ENCODE measurements at places on chromosomes 6 and 20.

DNA sequence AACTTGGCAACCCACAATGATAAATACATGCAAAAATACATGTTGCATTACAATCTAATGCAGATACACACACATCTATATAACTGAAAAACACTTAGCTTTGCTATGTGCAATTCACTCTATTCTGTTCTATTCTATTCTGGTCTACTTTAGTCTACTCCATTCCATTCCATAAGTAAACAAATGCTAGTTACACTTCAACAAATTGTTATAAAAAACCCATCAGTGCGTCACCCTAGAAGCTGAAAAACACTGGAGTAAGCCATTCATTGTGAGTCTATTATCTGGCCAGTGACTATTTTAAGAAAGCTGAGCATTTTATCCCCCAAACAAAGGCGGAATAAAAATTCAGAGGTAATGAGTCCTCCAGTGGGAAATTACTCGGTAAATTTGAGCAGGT, 315.7 kb upstream of the EPHA7 start:
- no peak for DNase-seq

DNA sequence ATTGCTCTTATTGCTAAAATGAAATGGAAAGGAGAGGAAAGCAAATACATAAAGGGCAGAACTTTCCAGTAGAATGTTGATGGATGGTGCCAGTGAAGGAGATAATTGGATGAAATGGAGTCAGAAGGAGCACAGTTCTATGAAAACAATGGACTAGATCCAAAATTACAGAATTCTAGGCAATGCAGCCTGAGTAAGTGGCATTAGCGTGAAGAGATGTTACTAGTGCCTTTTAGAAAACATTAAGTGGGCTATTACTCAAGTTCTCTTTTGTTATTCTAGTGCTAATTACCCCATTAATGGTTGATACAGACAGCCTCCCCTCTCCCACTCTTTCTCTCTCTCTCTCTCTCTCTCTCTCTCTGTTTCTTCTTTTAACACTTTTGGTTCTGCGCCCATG, 209.5 kb upstream of the RGS17 start:
- no peak for DNase-seq

DNA sequence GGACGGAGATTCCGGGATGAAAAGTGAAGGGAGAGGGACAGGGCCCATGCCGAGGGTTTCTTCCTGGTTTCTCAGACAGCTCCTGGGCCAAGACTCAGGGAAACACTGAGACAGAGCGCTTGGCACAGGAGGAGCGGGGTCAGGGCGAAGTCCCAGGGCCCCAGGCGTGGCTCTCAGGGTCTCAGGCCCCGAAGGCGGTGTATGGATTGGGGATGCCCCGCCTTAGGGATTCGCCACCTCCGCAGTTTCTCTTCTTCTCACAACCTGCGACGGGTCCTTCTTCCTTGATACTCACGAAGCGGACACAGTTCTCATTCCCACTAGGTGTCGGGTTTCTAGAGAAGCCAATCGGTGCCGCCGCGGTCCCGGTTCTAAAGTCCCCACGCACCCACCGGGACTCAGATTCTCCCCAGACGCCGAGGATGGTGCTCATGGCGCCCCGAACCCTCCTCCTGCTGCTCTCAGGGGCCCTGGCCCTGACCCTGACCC, 55.0 kb upstream of the HLA-A start:
- DNase-seq, result no peak

- no peak for DNase-seq
These were observed 16.1 kb upstream of the HFE start for GRCh38 chr6:26071135-26071534.

GRCh38 chr20:5044075-5044620, 42.8 kb upstream of the SLC23A2 start:
- no peak for DNase-seq

DNA sequence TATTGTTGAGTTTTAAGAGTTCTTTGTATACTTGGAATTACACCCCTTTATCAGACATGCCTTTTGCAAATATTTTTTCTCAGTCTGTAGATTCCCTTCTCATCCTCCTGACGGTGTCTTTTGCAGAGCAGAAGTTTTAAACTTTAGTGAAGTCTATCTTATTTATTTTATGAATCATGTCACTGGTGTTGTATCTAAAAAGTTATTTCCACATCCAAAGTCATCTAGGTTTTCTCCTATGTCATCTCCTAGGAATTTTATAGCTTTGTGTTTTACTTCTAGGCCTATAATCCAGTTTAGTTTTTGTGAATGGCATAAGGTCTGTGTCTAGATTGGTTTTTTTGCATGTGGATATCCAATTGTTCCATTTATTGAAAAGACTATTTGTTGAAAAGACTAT, 271.3 kb downstream of the KIF16B start:
- no peak for DNase-seq

- no peak for DNase-seq
These were observed 40.3 kb downstream of the STX11 start for GRCh38 chr6:144190593-144190992.

- DNase-seq, result no peak
These were observed 14.7 kb downstream of the UQCC2 start for GRCh38 chr6:33696548-33697518.

DNA sequence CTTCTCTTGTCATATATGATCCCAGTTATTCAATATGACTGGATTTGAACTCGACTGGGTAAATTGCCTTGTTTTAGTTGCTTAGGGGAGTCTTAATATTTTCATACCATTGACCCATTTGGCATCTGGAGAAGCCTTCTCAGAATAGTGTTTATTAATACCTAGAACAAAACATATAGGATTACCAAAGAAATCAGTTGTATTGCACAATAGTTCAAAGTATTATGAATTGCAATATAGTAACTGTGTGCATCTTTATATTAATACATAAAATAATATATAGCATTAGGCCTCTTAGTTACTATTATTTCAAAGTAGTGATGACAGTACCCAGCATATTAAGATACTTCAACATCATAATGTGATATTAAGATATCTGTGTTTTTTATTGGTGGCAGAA, 177.8 kb downstream of the PLCB4 start:
- DNase-seq, result no peak

DNA sequence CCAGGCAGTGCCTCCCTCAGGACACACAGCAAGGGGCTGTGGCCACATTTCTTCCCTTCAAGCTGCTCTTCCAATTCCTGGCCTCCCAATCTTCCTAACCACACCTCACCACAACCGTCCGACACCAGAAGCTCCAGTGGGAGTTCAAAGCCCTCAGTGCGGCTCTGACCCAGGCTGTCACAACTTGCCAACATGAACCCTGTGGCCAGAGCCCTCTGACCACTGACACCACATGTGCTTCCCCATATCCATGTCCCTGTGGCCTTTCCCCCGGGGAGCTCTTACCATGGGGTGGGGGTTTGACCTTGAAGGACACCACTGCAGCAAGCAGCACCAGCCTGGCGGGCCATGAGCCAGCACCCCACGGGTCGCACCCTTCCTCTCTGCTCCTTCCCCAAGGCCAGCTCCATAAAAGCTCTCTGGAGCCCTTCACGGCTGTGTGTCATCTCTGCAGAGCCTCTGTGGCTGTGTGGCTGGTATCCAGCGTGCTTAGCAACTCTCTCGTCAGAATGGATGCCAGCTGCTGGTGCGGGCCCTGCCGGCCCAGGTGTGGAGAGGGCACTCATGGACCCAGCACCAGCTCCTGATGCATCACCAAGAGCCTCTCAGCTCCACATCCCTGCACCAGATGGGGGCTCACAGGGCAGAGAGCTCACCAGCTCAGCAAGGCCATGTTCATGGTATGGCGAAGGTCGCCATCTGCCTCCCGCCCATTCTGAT, 106.1 kb downstream of the PSMB1 start:
- DNase-seq, result no peak

GRCh38 chr6:112563368-112563767, 216.2 kb downstream of the RFPL4B start:
- no peak for DNase-seq

- DNase-seq, result no peak
These were observed 193.1 kb upstream of the SHLD1 start for GRCh38 chr20:5557123-5557522.

DNA sequence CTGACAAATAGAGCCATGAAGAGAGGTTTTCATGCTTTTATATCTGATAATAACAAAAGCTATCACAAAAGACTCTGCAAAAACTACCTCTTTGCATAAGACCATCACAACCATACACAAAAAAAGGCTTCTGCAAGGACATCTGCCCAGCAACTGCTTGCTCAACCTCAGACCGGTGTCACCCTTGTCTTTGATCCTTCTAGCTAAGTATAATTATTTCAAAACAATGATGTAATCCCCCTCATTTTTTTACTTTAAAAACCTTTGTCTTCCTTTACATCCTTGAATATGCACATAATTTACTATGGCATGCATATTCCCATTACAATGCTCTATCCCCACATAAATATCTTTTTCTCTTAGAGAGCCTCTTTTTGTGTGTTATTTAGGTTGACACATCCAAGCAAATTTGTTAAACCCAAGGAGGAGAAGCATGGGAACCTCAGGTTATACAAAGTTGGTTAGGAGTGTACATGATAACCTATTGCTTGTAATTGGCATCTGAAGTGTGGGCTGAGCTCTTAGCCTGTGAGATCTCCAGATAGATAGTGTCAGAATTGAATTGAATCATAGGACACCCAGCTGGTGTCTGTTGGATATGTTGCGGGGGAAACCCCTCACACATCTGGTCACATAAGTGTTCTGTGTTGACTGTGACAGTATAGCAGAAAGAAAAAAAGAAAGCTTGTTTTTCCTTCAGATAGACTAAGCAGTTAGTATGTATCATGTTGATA, 20.7 kb upstream of the CGA start:
- DNase-seq, result no peak

- no peak for DNase-seq
These were observed 10.9 kb downstream of the SLC32A1 start for GRCh38 chr20:38735172-38735571.

- no peak for DNase-seq
These were observed 417.0 kb upstream of the SLC35B3 start for GRCh38 chr6:8852332-8852731.

DNA sequence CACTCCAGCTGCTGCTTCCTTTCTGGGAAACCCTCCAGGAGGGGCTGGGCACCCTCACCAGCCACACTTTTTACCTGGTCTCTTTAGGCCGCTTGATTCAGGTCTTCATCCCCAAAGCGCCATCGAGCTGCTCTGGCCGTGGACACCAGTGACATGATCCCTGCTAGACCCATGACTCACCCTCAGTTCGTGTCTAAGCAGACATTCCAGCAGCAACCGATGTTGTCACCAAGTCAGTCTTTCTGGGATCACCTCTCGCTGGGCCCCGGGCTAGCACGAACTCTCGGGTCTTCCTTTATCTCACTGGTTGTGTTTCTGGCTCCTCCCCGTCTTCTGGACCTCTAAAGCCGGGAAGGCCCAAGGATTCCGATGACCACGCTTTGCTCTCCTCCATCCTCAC, 43.0 kb upstream of the GPR31 start:
- no peak for DNase-seq

DNA sequence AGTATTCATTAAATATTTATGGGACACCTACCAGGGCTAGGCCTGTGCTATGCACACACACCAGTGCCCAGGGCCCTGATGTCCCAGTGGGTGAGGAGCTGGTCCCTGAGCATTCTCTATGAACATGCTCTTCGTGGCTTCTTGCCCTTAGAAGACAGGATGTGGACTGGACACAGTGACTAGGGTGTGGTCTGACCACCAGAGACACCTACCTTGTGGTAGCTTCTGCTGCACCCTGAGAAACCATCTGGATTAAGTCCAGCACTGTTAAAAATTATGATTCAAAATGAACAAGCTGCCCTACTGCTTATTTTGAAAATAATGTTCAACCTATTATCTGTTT, 112.9 kb upstream of the RPS6KA2 start:
- no peak for DNase-seq

GRCh38 chr6:138440296-138440695, 36.3 kb downstream of the HEBP2 start:
- no peak for DNase-seq

DNA sequence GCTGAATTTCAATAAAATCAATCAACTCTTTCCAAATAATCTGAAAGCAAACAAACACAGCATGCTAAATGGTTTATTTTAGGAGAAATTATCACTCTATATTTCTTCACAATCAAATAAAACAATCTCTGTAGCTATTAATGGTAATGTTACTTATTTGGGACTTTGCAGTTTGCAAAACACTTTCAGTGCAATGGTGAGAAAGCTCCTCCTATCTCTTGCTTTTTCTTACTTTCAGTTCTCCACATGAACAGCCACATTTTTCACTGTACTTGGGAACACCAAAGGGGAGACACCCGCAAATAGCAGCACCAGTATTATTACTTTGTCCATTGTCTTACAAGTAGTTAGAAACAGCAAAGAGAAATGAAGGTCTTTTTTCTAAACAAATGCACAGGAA, 92.4 kb downstream of the DST start:
- DNase-seq, result no peak

GRCh38 chr6:149851461-149852110, 12.6 kb downstream of the LRP11 start:
- no peak for DNase-seq

DNA sequence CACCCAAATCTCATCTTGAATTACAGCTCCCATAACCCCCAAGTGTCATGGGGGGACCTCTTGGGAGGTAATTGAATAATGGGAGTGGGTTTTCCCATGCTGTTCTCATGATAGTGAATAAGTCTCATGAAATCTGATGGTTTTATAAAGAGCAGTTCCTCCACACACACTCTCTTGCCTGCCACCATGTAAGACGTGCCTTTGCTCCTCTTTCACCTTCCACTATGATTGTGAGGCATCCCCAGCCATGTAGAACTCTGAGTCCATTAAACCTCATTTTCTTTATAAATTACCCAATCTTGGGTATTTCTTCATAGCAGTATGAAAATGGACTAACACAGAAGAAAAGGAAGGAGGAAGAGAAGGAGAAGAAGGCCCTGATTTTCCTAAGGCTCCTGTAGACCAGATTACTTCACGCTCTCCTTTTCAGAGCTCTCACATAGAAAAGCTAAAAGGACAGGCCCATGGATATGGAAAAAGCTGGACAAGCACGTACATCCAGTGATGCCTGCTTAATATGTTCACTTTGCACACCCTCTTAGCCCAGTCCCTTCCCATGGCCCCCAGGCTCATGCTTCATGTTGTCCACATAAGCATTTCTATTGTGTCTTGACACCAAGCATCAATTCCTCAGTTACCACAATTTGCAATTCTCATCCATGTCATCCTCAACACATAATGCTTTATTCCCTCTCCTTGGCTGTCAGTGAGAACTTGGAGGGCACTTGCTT, 354.8 kb downstream of the CD83 start:
- no peak for DNase-seq

- DNase-seq, result no peak
These were observed 144.0 kb downstream of the CDC5L start for GRCh38 chr6:44531442-44532015.

- no peak for DNase-seq
These were observed 20.2 kb downstream of the ADNP start for GRCh38 chr20:50911030-50911429.

- DNase-seq, result no peak
These were observed 548.2 kb downstream of the KIF16B start for GRCh38 chr20:16025084-16025483.

- no peak for DNase-seq
These were observed 125.3 kb downstream of the FRK start for GRCh38 chr6:115935361-115935760.
